NCI-H774 (cell line): ENCODE measurements at places on chromosomes 13 and 19.

GRCh38 chr13:108304170-108305016 is 34.9 kb downstream of the TNFSF13B start:
- DNase-seq = no peak

DNA sequence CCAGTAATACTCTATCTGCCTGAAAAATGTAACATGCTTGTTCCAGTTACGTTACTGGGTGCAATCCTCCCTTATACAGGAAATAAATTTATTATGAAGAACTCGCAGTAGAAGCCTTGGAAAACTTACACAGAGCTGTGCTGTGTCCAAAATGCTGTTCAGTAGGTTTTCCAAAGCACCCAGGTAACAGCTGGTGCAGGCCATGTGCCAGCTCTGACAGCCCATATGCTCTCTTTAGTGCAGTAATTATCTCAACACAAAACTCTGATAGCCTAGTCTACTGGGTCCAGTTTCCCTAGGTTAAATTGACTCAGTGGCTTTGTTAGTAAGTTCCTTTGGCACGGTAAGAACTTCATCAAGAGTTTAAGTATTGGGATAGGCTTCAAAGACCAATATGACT is 120.7 kb upstream of the OBI1 start:
- DNase-seq = no peak

- peak; percentile 8 for DNase-seq
Measured at GRCh38 chr19:40398417-40399131, 8.6 kb upstream of the HIPK4 start.

DNA sequence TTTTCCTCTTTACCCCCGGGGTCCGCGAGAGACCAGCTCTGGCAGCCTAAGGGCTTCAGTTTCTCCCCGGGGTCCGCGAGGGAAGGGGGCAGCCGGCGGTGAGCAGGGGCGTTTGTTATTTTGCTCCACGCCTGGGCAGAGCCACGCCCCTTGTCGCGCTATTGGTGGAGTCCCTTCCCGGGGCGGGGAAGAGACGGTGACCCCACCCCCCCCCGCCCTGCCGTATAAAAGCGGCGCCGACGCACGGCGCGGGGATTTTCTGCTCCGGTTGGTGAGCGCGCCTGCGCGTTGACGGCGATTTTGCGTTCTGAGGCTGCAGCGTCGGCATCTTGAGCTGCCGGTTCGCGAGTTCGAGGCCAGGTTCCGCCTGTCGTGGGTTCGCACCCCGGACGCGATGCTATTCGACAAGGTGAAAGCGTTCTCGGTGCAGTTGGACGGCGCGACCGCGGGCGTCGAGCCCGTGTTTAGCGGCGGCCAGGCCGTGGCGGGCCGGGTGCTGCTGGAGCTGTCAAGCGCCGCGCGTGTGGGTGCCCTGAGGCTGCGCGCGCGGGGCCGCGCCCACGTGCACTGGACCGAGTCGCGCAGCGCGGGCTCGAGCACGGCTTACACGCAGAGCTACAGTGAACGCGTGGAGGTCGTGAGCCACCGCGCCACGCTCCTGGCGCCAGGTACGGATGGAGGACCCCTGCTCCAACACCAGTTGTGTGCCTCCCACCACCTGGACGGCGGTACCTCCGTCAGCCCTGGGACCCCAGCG is at the start of gene ARRDC2:
Gene ARRDC2 (plus strand): TSS at position 254 of the 757 bp plus-strand sequence. CDS start 141 bp downstream, at position 395.
- peak; percentile 86 for DNase-seq

- DNase-seq = no peak
Measured at GRCh38 chr19:56350416-56351045, 35.9 kb upstream of the ZSCAN5A start.
